ENCODE measurements at places on chromosomes 3 and 15.

DNA sequence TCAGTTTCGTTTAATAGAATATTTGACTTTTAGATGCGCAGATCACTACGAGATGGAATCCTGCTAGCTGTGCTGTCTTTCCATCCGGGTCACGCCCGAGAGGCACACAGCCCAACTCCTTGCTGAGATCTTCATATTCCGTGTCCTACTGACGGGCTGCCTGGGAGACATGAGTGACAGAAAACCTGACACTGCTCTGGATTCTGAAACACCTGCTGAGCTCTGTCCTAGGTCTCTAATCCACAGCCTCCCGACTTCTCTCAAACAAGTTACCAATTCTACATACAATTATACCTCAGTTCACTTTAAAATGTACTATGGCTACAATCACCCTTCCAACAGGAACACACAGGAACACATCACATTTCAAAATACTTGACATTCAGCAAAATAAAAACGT, 27.2 kb downstream of the TFRC start:
- no peak for DNase-seq

DNA sequence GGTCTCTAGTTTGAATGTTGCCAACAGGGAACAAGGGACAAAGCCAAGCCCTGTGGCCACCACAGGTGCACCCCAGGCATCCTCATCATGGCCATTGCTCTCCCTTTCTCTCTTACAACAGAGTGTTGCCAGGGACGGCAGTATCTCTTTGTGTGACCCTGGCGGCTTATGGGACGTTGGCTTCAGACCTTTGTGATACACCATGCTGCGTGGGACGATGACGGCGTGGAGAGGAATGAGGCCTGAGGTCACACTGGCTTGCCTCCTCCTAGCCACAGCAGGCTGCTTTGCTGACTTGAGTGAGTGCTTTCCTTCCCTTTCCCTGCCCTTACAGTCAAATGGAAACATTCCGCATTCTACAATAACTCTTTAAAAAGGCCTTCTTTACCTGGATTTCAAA, 38.2 kb downstream of the BOC start:
- no peak for DNase-seq

DNA sequence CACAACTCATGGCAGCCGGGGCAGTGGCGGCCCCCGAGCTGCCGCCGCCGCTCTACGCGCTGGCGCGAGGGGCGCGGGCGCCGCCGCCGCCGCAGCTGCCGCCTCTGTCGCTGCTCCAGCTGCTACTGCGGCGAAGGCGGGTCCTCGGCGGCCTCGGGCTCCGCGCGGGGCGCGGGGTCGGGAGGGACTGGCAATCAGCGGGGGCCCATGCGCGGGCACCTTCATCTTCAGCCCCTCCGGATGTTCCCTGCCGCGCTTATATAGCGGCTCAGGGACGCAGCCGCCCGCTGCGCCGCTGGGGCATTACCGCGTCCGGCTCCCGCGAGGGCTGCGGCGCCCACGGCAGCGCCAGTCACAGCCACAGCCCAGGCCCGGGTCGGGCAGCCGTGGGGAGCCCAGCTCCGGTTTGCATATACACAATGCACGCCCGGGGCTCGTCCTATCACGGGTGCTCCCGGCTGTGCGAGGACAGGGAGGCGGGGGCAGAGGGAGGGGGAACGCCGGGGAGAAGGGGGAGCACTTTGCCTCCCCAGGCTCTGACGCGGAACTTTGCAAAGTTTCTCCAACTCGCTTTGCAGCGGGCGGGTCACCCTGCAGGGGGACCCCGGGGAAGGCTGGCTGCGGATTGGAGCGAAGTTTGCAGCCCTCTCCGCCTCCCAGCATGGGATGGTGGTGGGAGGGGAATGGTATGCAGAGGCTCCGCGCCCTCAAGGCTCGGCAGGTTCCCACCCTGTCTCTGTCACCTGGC, at the start of gene VGLL3:
VGLL3 (minus strand) TSS at position 416 of the 748 bp plus-strand sequence; CDS start at position 10, 406 bp downstream.
- DNase-seq: no peak

DNA sequence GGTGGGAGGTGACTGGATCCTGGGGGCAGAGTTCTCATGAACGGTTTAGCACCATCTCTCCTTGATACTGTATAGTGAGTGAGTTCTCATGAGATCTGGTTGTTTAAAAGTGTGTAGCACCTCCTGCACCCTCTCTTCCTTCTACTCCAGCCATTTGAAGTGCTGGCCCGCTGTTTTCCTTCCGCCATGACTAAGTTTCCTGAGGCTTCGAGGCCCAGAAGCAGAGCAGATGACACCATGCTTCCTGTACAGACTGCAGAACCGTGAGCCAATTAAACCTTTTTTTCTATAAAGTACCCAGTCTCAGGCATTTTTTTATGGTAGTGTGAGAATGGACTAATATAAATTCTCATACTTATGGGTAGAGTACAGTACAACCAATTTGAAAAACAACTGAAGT, 123.6 kb upstream of the BHLHE40 start:
- DNase-seq: no peak

- DNase-seq: no peak
These were observed 77.1 kb downstream of the AKAP13 start for GRCh38 chr15:85457392-85457968.

Measured in activated CD4-positive, alpha-beta T cell treated with anti-CD3 and anti-CD28 coated beads for 4 hours (primary cell).